ENCODE measurements at places on chromosomes 13 and 19.

- peaks cover 5% of the 10 kb centered on the region for H3K27me3 ChIP-seq
- DNase-seq: no peak
- H3K27ac ChIP-seq: no peak overlapping the region
These were observed 1415.6 kb upstream of the ATXN8OS start for GRCh38 chr13:68692049-68692448.

GRCh38 chr19:39546599-39546998, 6.6 kb upstream of the EID2 start:
- H3K4me3 ChIP-seq: no peak overlapping the region
- no peak overlapping the region for H3K27ac ChIP-seq
- H3K27me3 ChIP-seq: peaks cover 28% of the 10 kb centered on the region
- no peaks in the 10 kb centered on the region for H3K4me1 ChIP-seq
- DNase-seq: peak; percentile 64
- no peaks in the 10 kb centered on the region for H3K36me3 ChIP-seq

DNA sequence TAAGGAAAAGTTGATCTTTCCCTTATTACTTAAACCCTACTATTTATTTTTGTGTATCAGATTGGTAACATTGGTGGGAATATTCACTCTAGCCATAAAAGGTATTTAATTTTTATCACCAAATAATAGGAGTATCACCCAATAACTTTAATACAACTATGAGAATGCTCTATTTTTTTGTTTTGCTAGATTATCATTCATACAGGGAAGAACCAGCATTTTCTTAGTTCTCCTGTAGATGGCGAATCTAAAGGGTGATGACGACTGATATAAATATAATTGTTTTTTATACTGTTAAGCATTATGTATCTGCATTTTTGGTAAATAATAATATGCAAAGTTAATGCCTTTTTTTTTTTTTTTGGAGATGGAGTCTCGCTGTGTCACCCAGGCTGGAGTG, 7.9 kb upstream of the FRY start:
- H3K4me3 ChIP-seq: no peak overlapping the region
- H3K27ac ChIP-seq: no peak overlapping the region
- peaks cover 10% of the 10 kb centered on the region for H3K4me1 ChIP-seq

DNA sequence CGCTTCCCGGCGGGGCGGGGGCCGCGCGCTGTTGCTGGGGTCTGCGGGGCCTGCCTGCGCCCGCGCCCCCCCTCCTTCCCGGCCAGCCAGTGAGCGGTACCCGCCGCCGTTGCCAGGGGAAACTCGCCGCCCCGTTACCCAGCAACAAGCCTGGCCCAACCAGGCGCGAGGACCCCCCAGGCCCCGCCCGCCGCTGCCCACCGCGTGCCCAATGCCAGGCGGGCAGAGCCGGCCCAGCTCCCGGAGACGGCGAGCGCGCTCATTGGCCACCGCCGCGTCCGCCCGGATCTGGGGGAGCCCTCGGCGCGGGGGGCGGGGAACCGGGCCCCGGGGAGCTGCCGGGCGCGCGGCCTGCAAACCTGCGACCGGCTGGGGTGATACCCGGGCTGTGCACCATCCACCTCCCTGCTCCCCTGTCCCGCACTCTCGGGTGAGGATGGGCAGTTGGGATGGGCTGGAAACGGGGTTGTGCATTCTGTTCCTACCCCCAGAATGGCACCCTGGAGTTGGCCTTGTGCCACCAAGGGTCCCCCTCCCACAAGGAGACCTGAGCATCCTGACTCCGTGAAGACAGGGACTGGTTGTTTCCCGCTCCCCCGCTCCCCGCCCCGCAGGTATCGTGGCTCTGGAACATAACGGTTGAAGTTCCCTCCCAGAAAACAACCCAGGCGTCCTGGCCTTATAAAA, 8.8 kb upstream of the BBC3 start:
- H3K27me3 ChIP-seq: no peaks in the 10 kb centered on the region
- peaks cover 26% of the 10 kb centered on the region for H3K4me1 ChIP-seq
- H3K4me3 ChIP-seq: peak overlapping the region; percentile 29
- no peaks in the 10 kb centered on the region for H3K36me3 ChIP-seq
- DNase-seq: peak; percentile 94

DNA sequence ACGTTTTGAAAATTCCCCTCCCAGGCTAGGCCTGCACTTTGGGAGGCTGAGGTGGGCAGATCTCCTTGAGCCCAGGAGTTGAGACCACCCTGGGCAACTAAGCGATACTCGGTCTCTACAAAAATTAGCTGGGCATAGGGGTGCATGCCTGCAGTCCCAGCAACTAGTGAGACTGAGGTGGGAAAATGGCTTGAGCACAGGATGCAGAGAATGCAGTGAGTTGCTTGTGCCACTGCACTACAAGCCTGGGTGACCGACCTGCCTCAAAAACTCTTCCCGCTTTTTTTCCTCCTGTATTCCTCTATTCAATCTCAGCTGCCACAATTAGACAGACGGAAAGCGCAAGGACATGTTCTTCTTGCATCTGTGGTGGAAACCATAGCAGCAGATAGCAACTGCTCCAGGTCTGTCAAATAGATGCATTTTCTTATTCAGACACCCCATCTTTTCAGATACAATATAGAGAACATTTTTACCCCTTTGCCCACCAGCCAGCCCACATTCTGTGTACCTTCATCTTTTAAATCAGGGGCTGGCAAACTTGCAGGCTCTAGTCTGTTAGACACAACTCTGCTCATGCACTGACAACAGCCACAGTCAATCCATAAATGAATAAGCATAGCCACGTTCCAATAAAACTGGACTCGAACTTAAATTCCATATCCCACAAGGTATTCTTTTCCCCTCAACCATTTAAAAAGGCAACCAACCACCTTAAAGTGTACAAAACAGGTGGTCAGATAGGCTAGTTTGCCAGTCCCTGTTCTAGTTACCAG, 4.8 kb downstream of the TPT1 start:
- DNase-seq: no peak
- peaks cover 73% of the 10 kb centered on the region for H3K4me1 ChIP-seq
- H3K27ac ChIP-seq: no peak overlapping the region
- peaks cover 57% of the 10 kb centered on the region for H3K36me3 ChIP-seq
- no peaks in the 10 kb centered on the region for H3K27me3 ChIP-seq

DNA sequence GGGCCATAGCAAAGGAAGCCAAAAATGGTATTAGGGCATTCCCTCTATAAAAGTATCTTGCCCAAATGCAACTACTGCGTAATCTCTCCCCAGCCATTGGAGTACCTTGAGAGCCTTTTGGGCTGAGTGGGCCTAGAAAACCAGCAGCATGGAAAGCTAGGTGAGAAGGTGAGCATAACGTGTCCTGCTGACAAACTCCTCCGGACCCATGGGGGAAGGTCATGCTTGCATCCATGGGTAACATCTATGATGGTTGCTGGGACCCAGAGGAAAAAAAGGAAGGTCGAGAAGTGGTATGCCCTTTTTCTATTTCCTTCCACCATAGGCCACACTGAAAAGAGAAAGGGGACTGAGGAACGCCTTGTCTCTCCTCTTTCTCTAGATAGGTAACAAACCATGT, 57.4 kb downstream of the ZNF728 start:
- DNase-seq: no peak
- H3K27me3 ChIP-seq: no peaks in the 10 kb centered on the region
- no peaks in the 10 kb centered on the region for H3K36me3 ChIP-seq

Measured in osteocyte (in vitro differentiated cells).